ENCODE measurements at places on chromosomes 4 and X. TPM values are rescaled to one million over a fixed set of nuclear protein-coding genes. Genes with fewer than 3 reads are reported as not detected.

SLC10A4 gene
- total RNA-seq, result not detected

DNA sequence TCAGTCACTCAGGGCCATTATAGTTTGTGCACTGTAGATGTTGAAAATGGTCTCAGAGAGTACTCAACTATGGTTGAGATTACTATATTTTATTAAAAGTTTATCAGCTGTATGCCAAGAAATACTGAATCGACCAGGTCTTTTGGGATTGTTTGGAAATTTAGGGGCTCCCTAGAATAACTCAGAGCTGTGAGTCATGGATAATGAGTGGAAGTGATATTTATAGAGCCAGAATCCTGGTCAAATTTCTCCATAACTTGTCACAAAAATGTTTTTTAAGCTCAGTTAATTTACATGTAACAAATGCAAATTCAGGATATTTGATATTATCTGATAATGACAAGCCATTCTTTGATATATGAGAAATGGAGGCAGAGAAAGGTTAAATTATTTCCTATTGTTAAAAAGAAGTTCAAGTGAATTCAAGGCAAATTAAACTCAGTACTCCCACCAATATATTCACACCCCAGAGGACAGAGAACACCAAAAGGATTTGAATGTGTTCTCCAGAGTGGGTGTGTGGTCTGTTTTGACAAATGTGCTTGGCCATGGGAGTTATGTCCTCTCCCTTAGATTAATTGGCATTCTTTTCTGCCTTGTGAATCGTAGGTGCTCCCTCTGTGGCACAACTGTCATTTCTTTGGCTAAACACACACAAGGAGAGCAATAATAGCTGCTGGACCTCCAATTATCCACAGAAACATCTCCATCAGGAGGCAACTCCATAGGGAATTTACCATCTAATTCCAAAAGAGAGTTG lies 37.7 kb downstream of the ARHGAP24 start:
- DNase-seq, result no peak

DNA sequence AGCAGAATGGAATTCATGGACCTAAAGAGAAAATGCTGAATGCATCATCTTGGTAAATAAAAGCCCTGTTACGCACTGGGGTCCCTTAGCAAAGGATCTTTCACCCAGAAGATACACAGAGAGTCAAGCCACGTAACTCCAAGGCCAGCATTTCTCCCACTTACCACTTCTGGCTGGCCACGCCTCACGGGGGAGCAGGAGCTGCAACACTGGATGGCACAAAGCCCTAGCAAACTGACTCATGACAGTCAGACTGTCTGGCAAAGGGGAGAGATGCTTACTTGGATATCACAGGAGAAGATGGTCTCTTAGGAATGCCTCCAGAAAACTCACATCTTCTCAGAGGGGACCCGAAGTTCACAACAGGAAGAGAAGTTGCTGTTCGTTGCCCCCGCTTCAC lies 51.4 kb upstream of the BCLAF3 start:
- no peak for DNase-seq

DNA sequence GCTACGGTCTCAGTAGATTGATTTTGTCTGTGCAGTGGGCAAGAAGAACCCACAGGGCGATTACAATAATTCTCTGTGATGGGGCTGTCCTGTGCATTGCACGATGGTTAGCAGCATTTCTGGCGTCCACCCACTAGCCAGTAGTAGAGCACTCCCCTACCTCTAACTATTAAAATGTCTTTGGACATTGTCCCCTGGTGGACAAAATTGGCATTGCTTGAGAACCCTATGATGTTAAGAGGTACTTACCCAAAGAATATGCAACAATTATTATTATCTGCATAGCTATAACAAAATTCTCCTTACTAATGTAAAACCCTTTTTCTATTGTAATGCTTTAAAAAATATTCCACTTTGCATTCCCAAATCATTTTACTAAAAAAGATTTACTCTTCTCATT lies 109.5 kb upstream of the VCX3A start:
- DNase-seq, result no peak

DNA sequence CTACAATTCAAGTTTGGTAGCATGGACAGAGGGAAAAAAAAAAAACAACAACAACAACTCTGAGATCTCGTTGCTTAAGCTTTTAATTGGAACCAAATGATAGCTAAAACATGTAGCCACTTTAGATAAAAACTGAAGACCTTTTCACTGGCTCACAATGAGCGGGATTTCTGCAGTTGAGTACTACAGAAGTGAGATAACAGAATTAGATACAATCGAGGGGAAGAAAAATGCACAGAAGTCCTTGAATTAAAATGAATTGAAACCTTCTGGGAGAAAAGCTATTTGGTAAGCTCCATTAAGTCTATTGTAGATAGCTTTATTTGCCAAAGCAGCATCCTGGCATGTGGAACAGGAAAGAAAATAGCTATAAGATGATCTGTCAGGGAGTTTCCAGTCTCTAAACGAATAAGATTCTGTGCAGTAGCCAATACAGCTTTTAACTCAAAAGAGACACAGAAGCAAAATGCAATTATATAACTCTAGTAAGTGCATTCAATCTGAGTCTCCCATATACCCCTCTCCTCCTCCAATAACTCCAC lies 248.5 kb downstream of the ENOX2 start:
- no peak for DNase-seq

MAGEA2B gene
- total RNA-seq, result not detected

- DNase-seq, result no peak
These were observed 477.7 kb downstream of the PDGFC start for GRCh38 chr4:156493858-156494257.

- DNase-seq, result no peak
These were observed 197.2 kb downstream of the GRXCR1 start for GRCh38 chr4:43089730-43090129.

DNA sequence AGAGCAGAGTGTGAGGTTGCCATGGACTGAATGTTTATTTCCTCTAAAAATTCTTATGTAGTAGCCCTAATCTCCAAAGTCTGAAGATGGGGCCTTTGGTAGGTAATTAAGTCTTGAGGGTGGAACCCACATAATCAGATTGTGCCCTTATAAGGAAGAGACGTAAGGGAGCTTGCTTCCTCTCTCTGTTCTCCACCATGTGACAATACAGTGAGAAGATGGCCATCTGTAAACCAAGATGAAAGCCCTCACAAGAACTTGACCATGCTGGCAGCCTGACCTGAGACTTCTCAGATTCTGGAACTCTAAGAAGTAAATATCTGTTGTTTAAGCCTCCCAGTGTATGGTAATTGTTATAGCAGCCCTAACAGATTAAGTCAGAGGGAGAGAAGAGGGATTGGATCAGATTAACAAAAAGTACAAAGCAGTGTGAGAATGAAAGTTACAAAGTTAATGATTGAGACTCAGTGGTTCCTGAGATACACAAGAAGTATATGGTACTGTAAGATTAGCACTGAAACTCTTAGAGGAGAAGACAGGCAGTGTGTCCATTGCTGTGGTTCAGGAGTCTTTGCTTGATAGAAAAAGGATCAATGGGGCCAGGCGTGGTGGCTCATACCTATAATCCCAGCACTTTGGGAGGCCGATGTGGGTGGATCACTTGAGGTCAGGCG lies 82.5 kb upstream of the GC start:
- DNase-seq, result no peak

DNA sequence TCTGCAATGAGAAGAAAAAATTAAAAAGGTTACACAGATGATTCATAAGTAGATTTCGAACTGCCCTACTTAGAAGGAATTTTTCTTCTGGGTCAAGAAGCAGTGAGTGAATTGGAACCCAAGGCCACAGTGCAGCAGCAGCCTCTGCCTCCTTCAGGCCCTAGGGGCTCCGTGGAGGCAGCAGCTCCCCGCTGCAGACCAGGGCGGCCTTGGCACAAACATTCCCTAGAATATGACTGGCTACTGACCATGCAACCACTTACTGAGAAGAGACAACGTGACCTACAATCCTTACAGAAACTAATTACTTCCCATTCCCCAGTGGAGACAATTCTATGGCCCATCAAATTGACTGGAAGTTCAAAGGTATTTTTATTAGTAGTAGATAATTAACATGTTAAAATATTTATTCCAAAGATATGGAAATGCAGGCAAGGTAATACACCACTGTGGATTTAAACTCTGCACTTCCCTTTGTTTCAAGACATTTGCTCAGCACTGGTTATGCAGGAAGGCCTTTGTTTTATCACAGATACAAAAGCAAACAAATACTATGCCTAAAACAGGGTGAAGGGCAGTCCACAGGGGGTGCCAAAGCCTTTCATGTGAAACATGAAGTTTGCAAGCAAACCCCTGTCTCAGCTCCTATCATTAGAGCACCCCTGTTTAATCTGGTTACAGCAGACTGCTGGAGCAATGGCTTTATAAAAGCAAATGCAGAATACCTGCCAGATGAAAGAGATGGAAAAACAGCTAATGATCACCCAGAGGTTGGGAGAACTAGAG lies 59.2 kb downstream of the PCDH19 start:
- no peak for DNase-seq

DNA sequence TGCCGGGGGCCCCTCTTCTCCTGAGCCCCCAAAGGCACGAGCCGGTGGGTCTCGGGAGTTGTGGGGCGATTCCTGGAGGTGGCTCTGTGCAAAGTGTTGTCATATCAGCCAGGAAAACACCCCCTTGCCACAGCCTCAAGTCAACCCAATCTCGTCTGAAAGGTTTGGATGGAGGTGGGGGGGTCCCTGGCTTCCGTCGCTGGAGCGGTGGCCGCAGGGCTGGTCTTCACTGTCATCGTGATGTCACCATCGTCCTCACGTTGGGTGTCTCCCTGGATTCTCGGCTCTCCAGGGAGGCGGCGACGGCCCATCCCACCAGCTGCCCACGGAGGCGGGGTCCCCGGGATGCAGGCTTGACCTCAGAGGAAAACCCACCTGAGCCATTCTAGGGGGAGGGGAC lies 38.3 kb upstream of the PPP2R3B start:
- DNase-seq, result no peak

PPEF2 gene
- 0.49 TPM for total RNA-seq

DNA sequence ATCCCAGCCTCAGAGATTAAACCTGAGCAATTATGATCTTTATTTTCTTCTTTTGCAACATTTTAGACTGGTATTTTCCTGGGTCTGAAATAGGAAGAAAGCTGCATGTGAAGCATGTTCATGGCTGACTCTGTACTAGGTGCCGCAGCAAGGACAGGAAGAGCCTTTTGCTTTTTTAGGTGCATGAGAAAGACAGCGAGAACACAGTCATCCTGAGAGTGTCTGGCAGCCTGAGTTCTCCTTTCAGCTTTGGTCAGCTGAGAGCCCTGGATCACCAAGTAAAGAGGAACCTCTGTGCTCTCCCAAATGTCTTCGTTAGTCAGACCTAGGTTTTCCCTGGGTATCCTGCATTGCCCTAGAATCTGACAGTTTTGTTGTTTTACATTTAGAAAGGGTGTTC lies 29.8 kb downstream of the FAM149A start:
- DNase-seq, result no peak

EVC2 gene
- total RNA-seq, result 1.3 TPM

DNA sequence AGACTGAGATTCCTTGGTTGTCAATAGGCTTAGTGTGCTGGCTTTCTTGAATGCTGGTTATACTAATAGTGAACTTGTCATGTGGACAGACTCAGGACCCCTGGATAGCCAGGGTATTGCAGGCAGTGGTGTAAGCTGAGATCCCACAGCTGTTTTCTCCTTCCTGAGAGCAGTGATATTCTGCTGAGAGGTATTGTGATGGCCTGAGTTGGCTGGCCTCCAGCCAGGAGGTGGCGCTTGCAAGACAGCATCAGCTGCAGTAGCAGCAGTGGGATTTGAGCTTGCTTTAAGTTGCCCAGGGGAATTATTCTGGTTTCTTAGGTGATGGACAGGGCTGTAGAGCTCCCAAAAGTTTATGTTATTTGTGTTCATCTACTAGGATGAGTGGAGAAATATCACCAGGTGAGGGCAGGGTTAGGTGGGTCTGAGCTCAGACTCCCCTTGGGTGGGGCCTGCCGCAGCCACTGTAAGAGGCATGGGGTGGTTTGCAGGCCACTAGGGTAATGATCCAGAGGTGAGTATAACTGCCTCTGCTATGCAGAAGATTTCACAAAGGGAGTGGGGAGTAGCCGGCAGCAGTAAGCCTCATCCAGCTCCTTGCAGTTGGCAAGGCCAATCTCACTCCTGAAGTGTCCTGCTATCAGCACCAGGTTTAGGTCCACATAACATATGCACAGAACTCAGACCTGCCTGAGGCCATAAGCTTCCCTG lies 66.2 kb downstream of the IL15 start:
- DNase-seq, result no peak
